ENCODE measurements at places on chromosomes 11 and 22.
A peak's percentile ranks its signal among the peaks of the same experiment; 100 is the strongest.

DNA sequence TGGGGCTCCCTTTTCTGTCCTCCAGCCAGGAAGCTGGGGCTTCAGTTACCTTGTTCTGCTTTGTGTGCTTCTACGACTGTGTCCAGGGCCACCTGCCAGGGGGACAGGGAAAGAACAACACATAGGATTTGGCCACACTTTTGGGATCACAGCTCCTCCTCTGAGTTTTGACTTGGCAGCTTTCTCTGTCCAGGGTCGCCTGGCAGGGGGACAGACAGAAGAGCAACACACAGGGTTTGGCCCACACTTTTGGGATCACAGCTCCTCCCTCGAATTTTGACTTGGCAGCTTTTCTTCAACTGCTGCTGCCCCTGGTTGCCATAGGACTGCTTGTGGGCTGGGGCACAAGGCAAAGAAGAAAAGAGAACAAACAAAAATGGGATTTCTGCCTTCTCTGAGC lies 19.1 kb downstream of the INCENP start:
- DNase-seq = no peak

DNA sequence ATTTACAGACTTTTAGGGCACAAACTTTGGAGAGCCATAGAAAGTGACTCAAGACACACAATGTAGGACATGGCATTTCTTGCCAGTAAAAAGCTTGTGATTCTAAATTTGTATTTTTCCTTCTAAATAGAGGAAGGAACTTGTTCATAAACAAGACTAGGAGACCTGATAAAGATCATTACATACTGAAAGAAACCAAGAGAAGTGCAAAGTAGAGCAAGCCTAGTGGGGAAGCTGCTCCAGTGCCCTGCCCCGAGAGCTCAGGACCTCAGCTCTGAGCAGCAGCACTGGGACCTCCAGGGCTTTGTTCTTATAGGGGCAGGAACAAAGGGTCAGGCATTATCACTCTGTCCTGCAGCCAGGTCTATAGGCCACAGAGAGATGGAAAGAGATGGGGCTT lies 7.2 kb downstream of the IRAG1 start:
- DNase-seq = no peak

DNA sequence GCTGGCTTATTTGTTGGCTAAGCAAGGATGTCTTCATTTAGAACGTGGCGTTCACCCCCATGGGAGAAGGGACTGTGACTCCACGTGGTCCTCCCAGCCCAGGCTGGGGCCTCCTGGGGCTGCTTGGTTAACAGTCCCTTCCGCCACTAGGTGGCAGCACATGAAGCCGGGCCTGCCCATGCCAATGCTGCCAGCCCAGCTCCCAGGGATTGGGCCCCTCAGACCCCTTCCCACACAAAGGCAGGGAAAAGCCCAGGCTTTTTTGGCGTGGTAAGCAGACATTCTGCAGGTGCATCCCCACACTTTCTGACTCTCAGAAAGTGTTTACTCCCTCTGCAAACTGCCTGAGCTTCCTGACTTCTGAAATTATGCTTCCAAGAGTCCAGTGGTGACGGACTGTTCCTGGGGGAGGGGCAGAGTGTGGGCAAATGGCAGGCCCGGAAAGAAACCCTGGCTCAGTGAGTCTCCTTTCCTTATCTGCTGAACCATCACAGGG lies 3.1 kb downstream of the CBX6 start:
- DNase-seq = peak; percentile 42

- DNase-seq = no peak
These were observed 18.4 kb downstream of the ZMAT5 start for GRCh38 chr22:29748248-29748893.

DNA sequence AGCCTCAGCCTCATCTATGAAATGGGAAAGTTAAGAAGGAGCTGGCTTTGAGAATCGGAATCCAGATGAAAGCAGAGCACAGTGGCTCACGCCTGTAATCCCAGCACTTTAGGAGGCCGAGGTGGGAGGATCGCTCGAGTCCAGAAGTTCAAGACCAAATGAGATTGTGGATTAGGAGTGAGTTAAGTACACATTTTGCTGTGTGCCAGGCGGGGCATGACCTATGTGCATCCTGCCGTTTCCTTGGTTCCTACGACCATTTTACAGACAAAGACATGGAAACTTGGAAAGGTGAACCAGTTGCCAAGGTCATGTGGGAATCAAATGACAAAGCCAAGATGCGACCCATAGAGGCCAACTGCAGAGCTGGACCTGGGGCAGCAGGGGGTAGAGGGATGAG lies 4.2 kb downstream of the PLA2G3 start:
- no peak for DNase-seq

GRCh38 chr11:62664405-62665074 lies 470 bp downstream of the C11orf98 start:
- no peak for DNase-seq

DNA sequence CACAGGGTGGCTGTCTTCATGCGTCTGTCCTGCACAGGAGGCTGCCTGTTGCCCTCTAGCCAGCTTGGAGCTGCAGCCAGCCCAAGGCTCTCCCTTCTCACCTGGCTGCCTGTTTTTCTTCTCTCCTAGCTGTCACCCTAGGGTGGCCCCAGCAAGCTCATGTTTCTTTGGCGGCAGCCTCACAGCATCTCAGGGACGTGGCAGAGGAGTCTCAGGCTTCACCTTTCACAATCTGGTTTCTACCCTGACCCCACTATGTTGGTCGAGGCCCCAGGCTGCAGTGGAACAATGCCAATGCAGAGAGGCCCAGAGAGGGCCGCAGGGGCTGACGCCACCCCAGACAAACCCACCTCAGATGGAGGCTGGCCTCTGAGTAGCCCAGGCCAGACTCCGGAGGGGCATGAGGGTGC lies 2.5 kb upstream of the CLDN5 start:
- no peak for DNase-seq

- no peak for DNase-seq
These were observed 19.4 kb upstream of the VSTM5 start for GRCh38 chr11:93869830-93870229.

GRCh38 chr11:67651976-67652781 lies 1.6 kb upstream of the ACY3 start:
- no peak for DNase-seq

DNA sequence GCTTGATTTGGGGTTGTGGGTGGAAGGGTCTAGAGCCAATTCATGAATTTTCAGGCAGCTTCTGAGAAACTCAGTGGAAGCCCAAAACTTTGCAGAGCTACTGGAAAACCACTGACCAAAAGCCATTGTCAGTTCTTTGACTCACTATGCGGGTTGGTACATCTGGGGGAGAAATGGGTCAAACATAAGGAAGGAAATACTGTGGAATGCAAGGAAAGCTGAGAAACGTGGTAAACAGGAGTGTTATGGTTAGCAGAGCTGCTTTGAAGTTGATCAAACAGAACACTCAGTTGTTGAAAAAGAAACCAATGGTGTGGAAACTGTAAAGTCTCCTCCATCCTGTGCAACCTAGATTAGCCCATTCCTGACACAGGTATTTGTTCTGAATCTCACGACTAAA lies 6.3 kb upstream of the ABTB2 start:
- DNase-seq = no peak

DNA sequence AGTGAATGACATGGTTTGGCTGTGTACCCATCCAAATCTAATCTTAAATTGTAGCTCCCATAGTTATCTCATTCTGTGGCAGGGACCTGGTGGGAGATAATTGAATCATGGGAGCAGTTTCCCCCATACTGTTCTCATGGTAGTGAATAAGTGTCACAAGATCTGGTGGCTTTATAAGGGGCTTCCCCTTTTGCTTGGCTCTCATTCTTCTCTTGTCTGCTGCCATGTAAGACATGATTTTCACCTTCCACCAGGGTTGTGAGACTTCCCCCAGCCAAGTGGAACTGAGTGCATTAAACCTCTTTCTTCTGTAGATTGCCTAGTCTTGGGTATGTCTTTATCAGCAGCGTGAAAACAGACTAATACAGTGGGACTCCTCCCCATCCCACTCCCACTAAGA lies 11.1 kb downstream of the OR5A2 start:
- DNase-seq = no peak

- no peak for DNase-seq
These were observed 34.4 kb upstream of the SUSD2 start for GRCh38 chr22:24146791-24147353.

DNA sequence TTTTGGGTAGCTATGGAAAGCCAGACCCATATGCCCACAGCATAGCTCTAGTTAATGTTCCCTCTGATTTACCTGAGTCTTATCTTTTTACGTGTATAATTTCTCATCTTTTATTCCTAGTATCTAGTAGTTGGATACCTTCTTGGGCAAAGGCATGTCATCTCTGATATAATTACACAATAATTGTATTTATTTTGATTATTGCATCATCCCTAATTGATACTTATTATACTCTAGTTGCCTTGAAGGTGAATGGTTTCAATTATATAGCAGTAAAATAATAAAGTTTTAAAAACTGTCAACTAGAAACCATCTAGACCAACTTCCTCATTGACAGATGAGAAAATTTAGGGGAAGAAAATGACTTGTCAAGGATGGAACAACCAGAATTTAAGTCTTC lies 347.3 kb downstream of the SOX6 start:
- no peak for DNase-seq

- DNase-seq = peak; percentile 89
These were observed 5.1 kb downstream of the POU2AF3 start for GRCh38 chr11:111303461-111303860.

DNA sequence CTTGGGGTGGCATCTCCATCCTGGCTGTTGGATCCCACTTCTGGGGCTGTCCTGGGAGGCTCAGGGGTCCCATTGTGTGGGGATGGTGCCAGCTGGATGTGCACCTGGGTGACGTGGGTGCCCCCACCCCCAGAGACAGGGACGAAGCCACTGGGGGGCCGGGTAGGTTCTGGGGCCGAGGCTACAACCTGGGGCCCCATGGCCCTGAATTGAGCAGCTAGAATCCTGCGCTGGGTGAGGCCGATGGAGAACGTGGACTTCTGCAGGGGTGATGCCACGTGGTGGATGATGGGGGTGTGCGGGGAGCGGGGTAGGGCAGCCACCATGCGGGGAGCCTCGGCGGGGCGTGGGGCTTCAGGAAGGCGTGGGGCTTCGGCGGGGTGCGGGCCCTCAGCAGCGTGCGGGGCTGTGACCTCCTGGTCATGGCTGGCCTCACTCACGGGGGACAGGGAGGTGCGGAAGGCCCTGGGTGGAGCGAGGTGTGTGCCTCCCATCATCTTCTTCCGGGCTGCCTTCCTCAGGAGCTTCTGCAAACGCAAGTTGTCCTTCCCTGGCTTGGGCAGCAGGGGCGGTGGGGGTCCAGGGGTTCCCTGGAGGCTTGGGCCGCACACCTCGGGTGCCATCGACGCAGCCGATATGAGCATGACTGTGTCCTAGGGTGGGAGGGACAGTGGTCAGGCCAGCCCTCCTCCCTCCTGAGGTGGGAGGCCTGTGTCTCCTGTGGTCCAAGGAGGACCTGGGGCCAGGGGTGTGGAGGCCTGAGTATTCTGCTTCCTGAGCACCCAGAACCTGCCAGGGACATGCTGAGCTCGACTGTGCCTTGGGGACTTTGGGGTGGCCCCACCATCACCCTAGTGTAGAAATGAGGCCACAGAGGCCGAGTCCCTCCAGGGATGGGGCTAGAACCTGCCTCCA lies 1.5 kb downstream of the PRR33 start:
- no peak for DNase-seq

- DNase-seq = no peak
These were observed 30.6 kb upstream of the TSKU start for GRCh38 chr11:76752321-76753143.

GRCh38 chr11:33855500-33855899 lies 36.4 kb downstream of the LMO2 start:
- no peak for DNase-seq

- DNase-seq = no peak
These were observed 502.4 kb downstream of the MIAT start for GRCh38 chr22:27159716-27160295.

DNA sequence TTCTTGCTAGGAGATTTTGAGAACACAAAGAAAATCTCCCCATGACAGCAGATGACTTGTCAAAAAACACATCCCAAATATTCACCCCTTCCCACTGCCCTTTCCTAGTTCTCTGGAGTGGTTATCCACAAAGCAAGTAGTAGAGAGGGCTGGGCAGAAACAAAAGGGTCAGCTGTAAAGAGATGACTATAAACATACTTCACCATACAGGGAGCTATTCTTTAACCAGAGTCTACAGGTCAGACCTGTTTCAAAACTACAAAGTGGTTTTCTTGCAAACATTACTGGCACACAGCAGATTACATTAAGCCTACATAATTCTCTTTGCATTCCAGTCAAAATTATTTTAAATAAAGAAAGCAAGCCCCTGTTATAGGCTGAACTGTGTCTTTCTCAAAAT lies 47.7 kb upstream of the NFRKB start:
- DNase-seq = no peak

DNA sequence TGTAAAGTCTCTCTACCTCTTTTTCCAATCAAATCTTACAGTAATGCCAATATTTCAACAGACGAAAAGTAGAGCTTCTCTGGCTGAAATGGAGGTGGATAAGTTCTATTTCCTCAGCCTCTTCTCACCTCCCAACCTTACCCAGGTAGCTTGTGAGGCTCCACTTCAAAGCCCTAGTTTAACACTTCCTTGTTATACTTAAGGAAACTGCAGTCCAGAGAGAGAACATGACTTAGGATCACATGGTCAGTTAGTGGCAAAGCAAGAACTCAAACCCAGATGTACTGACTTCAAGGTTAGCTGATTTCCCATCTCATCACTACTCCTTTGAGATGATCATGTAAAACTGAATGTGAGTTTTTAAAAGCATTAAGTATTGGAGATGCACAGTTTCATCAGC lies 32.5 kb downstream of the PAK1 start:
- DNase-seq = no peak

GRCh38 chr11:85582111-85582510 lies 45.0 kb downstream of the DLG2 start:
- no peak for DNase-seq

DNA sequence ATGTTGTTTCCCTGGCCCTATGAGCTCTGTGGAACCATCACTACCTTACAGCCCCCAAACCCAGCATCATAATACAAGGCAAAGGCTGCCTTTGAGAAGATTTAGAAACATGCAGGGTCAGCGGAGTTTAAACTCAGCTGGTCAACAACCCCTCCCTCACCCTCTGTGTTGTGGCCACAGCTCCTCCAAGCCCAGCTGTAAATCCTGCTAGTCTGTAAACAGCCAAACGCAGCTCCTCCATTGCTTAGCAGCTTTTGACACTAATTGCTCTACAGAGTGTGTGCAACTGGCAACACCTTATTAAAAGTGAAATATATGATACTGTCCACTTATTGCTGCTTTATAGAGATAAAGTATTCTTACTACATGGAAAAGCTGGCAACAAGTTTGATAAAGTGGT lies 29.1 kb downstream of the OPCML start:
- no peak for DNase-seq

DNA sequence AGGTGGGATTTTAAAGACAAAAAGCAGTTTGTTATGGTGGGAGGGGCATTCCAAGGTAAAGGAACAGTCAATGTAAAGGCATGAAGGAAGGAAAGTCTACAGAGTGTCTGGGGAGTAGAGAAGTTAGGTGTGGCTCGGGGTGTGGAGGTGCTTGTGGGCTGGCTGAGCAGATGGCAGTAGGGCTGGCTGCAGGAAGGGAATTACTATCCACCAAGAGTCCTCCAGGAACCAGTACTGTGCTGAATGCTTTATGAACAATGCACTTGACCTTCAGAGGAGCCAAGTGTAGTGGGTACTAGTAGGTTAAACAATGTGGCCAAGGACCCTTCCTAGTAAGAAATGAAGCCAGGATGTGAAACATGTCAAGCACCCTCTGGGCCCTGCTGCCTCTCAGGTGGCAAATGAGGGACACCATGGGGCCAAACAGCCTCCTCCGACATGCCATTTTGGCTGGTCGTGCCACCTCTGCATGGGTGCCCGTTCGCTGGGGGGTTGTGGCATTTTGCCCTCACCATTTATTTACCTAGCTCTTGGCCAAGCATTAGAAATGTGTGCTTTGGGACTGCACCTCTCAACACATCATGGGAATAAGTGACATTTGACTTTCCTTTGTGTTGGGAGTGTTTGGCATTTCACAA lies 123.6 kb upstream of the TENM4 start:
- no peak for DNase-seq
